ENCODE measurements at places on chromosomes 1 and 21. TPM values are rescaled to one million over a fixed set of nuclear protein-coding genes. Genes with fewer than 3 reads are reported as not detected.
A peak's percentile ranks its signal among the peaks of the same experiment; 100 is the strongest.

The WNT3A gene
- polyA plus RNA-seq, result not detected

The FASLG gene
- not detected for polyA plus RNA-seq

- no peaks in the 10 kb centered on the region for H3K36me3 ChIP-seq
- H3K27ac ChIP-seq, result no peak overlapping the region
Observed at GRCh38 chr1:190126728-190127127, 350.9 kb downstream of the BRINP3 start.

The BCAN gene
- 0.45 TPM for polyA plus RNA-seq

- H3K4me3 ChIP-seq, result no peak overlapping the region
- H3K4me1 ChIP-seq, result peaks cover 10% of the 10 kb centered on the region
- no peak for DNase-seq
- H3K36me3 ChIP-seq, result peaks cover 6% of the 10 kb centered on the region
- H3K27ac ChIP-seq, result no peak overlapping the region
- no peaks in the 10 kb centered on the region for H3K27me3 ChIP-seq
Observed at GRCh38 chr1:113943028-113943811, 14.1 kb downstream of the HIPK1 start.

- H3K4me3 ChIP-seq, result no peak overlapping the region
- no peaks in the 10 kb centered on the region for H3K27me3 ChIP-seq
- DNase-seq, result peak; percentile 78
Observed at GRCh38 chr1:47175227-47175934, 14.5 kb downstream of the PDZK1IP1 start.

DNA sequence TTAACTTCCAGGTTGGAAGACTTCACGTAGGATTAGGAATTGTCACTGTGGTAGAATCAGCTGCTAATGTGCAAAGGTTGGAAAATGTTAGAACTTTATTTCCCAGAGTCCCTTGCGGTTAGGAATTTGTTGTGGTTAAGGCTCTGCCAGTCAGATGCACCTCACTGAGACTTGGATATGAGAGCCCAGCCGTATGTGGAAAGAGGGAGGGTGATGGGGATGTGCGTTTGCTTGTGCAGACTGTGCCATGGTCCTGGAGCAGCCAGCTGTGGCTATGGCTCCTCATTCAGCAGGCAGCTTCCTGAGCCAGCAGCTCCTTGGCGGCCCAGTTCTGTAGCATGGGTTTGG, 12.5 kb downstream of the S100A10 start:
- no peaks in the 10 kb centered on the region for H3K27me3 ChIP-seq
- H3K4me3 ChIP-seq, result no peak overlapping the region
- peaks cover 34% of the 10 kb centered on the region for H3K36me3 ChIP-seq
- H3K27ac ChIP-seq, result no peak overlapping the region
- peaks cover 6% of the 10 kb centered on the region for H3K4me1 ChIP-seq
- no peak for DNase-seq

GRCh38 chr21:34526618-34527290, 14.7 kb upstream of the KCNE1 start:
- H3K36me3 ChIP-seq, result peaks cover 13% of the 10 kb centered on the region
- peak; percentile 94 for DNase-seq
- peak overlapping the region; percentile 86 for H3K27ac ChIP-seq
- H3K4me3 ChIP-seq, result peak overlapping the region; percentile 68

GRCh38 chr1:161986328-161986727, 37.3 kb downstream of the OLFML2B start:
- no peak overlapping the region for H3K27ac ChIP-seq
- DNase-seq, result no peak
- H3K4me1 ChIP-seq, result no peaks in the 10 kb centered on the region
- H3K36me3 ChIP-seq, result no peaks in the 10 kb centered on the region
- H3K4me3 ChIP-seq, result no peak overlapping the region

DNA sequence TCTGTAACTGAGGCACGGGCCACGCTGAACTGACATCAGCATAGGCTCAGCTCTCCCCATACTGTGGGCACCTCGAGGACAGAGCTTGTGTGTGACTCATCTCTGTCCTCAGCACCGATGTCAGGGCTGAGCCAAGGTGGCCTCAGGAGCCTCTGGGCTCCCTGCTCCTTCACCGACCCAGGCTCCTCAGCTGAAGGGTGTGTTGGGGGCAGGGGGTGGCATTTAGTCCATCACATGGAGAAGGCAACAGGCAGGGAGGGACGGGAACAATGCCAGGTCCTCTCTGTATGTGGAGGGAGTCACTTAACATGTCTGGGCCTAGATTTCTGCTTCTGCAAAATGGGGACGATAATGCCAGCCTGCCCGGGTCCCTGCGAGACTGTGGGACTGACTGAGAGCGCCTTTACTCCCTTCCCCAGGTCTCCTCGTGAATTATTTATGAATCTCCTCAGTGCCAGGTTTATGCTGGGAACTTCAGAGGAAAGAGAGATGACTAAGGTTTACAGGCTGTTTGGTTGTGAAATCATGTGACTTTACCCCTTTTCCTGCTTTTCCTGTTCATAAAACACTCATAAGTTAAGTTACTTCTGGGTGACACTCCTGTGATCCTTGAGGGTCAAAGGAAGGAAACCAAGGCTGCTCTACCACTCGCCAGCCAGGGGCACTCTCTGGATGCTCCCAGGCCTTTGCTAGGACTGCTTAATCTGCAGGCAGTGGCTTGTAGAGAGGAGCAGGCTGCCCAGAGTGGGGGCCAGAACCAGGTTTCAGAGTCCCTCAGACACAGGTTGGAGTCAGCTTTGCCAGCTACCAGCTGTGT, 16.2 kb downstream of the TTC39A start:
- no peak overlapping the region for H3K4me3 ChIP-seq
- no peaks in the 10 kb centered on the region for H3K36me3 ChIP-seq
- H3K27ac ChIP-seq, result peak overlapping the region; percentile 87
- peak; percentile 65 for DNase-seq

The ACTN2 gene
- 1.6 TPM for polyA plus RNA-seq

The LMO4 gene
- 39.1 TPM for polyA plus RNA-seq

GRCh38 chr1:38872401-38873026, 634 bp downstream of the MYCBP start:
- peak overlapping the region; percentile 76 for H3K4me3 ChIP-seq
- DNase-seq, result peak; percentile 27
- H3K27me3 ChIP-seq, result no peaks in the 10 kb centered on the region
- no peaks in the 10 kb centered on the region for H3K4me1 ChIP-seq
- no peak overlapping the region for H3K27ac ChIP-seq

GRCh38 chr1:226107471-226108460, 45.2 kb downstream of the H3-3A start:
- H3K4me3 ChIP-seq, result no peak overlapping the region
- DNase-seq, result no peak
- no peaks in the 10 kb centered on the region for H3K36me3 ChIP-seq
- H3K27me3 ChIP-seq, result no peaks in the 10 kb centered on the region

The KRTCAP2 gene
- 351 TPM for polyA plus RNA-seq

GRCh38 chr1:7983086-7983778, 21.7 kb downstream of the PARK7 start:
- no peak overlapping the region for H3K4me3 ChIP-seq
- no peak for DNase-seq
- no peak overlapping the region for H3K27ac ChIP-seq

The DNAJB4 gene
- polyA plus RNA-seq, result 17.0 TPM

DNA sequence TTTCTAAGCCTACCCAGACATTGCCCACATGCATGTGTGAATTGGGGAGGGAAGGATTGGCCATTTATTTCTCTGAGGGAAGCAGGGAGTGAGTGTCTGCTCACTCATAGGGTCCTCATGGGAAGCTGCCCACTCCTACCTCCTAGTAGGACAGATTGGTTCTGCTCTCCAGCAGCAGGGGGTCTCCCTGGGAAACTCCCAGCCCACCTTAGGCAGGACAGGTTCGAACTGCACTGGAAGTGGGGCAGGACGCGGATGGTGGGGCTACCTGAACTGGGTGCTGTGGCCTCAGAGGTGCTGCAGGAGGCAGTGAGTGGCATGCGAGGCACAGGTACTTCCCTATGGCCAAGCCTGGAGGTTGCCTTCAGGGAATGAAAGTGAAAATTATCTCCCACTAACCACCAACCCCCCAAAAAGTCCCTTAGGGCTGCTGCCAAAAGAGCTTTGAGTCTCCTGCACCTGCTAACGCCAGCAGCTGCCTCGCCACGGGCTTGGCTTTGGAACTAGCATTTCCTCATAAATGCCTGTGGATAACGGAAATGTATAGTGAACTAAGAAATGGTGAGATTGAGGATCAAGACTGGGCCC, 157.0 kb upstream of the COA6 start:
- H3K27me3 ChIP-seq, result peaks cover 2% of the 10 kb centered on the region
- H3K4me1 ChIP-seq, result no peaks in the 10 kb centered on the region
- H3K36me3 ChIP-seq, result no peaks in the 10 kb centered on the region
- no peak for DNase-seq
- no peak overlapping the region for H3K27ac ChIP-seq

The OR2G6 gene
- polyA plus RNA-seq, result 0.09 TPM

The GLMN gene
- polyA plus RNA-seq, result 6.4 TPM
